ENCODE measurements at places on chromosomes 2 and 18. TPM values are rescaled to one million over a fixed set of nuclear protein-coding genes. Genes with fewer than 3 reads are reported as not detected.

The GATA6 gene
- total RNA-seq, result 9.6 TPM

The DPP10 gene
- total RNA-seq, result 3.5 TPM

The REV1 gene
- total RNA-seq, result 25.9 TPM

The PXDN gene
- 95.9 TPM for total RNA-seq

The SPEG gene
- 174 TPM for total RNA-seq

The ACTR1B gene
- total RNA-seq, result 62.3 TPM

The SPATA3 gene
- total RNA-seq, result not detected

The PAIP2B gene
- 16.2 TPM for total RNA-seq

The MAP3K19 gene
- not detected for total RNA-seq

The TUBA3E gene
- not detected for total RNA-seq

The RPRM gene
- 1.2 TPM for total RNA-seq

The PJVK gene
- total RNA-seq, result 4.0 TPM

The KLHL29 gene
- total RNA-seq, result 31.5 TPM

The COPS9 gene
- total RNA-seq, result 165 TPM

Data from gastroesophageal sphincter (tissue), 4 donors.